Stimulated activated CD4-positive, alpha-beta T cell treated with anti-CD3 and anti-CD28 coated beads, TNF-alpha, amount 100 ng/mL, for 1 hour (primary cell): ENCODE measurements at places on chromosomes 6 and 20.

DNA sequence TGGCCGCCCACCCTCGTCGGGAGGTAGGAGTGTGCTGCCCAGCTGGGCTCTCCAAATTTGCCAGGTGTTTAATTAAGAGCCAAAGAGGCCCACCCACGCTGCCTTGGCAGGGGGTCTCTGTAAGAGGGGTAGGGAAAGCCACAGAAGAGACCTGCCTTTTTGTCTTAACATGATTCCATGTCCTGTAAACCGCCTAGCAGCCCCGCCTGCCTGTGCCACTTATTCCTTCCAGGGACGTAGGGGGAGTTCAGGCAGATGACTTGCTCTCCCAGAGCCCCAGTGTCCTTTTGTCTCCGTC, 2.1 kb downstream of the FAM210B start:
- DNase-seq, result no peak

DNA sequence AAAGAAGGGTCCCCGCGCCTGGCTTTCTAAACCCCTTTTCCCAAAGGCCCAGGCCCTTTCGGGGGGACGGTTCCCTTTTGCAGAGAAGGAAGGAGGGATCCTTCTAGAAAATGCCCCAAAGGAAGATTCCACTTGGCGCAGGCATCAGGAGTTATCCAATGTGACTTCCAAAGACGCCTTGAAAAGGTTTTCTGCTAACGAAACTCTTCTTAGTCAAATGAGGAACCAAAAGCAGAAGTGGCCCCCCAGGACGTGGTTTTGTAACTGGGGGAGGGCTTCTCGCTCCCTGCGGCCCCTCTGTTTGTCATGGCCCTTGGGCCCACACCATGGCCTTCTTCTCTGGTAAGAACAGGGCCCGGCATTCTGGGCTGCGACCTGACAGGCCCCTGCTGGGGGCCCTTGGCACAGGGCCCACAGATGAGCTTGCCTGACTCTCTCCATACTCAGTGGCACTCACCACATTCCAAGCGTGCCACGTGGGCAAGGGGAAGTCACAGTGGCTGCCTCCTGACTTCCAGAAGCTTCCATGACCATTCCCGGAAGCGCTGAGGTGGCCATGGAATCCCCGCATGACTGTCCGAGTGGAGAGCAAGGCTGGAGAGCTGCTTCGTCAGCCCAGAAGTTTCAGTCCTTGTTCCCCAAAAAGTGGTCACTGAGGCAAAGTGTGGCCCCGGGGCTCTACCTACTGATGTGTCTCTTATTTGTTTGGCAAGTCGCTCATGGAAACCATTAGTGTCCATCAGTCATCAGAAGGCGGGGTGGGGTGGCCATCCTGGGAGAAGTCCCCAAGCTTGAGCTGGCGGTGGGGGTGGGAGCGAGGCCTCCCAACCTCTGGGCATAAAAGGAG, 834 bp upstream of the CTSZ start:
- no peak for DNase-seq

DNA sequence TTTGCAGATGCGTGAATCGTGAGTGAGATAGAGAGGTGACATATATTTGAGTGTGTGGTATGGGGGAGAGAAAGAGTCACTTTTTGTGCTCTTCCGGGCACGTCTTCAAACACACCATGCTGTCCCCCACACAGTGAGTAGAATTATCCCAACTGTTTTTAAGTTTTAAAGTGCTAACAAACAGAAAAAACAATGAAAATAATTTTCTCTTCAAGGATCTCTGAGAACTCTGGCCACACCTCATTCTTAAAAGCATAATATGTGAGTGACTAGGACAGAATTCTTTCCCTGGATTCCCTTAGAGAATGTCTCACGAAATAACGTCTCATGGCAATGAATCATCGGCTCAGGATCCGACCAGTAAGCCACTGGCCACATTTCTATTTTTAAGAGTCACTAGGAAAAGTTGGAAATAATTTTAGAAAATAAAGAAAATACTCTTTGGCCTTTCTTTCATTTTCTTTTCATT, 235.7 kb upstream of the ZNF217 start:
- DNase-seq, result no peak

- DNase-seq, result no peak
Measured at GRCh38 chr6:98014442-98015201, 731.6 kb upstream of the MMS22L start.

DNA sequence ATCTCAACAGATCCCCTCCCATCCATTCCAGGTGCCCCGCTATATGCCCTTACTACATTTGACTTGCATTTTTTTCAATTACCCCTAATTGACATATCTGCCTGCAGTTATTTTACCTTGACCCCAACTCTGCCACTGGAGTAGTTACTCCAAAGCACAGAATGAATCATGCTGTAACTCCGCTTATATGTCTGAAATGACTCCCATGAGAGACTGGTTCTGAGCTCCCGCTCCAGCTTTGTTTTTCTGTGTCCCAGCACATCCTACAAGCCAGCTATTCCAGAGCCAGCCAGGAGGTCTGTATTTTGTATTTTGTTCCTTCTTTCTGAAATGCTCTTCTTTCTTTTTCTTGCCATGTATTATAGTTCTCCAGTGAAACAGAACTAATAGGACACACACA, 10.9 kb upstream of the NOX3 start:
- no peak for DNase-seq

GRCh38 chr6:106118835-106119431, 32.8 kb downstream of the PRDM1 start:
- no peak for DNase-seq

DNA sequence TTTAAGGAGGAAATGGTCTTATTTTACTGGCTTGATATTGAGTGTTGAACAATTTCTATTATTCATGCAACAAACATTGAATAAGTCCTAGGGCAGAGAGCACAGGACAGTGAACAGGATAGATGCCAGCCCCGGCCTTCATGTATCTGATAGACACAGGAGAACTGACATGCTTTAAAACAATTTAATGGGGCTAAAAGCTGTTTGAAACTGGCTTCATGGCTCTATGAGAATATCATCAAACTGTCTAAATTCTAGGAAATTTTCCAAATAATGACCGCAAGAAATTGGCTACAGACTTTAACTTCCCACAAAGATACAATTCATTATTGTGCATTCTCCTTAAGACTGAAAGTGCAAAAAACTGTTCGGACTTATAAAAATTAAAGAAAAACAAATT, 69.0 kb downstream of the ID4 start:
- no peak for DNase-seq

DNA sequence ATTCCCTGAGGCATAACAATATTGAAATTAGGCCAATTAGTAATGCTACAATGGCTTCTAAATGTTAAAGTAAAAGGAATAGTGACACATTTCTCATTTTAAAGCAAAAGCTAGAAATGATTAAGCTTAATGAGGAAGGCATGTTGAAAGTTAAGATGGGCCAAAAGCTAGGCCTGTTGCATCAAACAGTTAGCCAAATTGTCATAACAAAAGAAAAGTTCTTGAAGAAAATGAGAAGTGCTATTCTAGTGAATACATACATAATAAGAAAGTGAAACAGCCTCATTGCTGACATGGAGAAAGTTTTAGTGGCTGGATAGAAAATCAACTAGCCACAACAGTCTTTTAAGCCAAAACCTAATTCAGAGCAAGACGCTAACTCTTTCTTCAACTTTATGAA, 12.9 kb downstream of the OR2A4 start:
- no peak for DNase-seq

DNA sequence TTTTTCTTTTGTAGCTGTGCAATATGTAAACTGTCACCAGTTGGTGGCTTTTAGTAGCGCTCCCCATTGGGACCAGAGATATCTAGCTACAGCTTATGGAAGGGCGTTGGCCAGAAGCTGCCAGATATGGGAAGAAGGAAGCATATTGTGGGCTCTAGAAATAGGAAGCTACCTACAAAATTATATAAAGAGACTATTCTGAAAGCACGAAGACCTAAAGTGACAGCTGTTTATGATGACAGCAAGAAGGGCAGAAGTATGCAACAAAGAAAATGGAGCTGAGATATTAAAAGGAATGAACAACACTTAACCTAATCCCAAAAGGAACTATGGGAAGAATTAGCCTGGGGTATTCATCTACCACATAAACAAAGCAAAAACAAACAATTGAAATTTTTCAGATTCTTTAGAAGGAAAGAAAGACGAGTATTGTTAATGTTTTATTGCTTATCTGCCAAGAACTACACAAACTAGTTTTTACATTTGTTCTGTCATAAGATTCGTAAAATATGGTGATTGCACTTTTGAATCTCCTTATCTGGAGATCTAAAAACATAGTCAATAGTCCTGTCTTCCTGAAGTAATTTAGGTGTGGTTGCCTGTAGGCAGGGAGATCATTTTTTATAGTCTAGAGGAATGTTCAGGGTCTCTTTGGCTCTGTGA, 81.6 kb downstream of the NCOA7 start:
- no peak for DNase-seq

GRCh38 chr6:147579667-147580066, 71.2 kb downstream of the SAMD5 start:
- no peak for DNase-seq

DNA sequence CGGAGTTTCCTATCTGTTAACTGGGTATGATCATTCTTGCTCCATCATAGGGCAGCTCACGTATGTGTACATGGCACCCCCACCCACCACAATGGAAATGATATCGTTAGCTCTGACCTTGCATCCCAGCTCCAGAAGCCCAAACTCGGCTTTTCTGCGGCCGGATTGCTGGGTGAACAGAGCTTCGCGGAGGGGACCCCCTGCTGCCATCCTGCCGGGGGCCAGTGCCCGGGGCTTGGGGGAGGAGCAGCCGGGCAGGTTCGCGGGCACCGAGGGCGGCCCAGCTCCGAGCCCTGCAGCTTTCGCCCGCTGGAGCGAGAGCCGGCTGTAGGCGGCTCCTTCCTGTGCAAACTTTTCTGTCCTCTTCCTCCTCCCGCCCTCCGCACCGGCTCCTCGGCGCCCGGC, 24.9 kb upstream of the FUCA2 start:
- DNase-seq, result no peak

DNA sequence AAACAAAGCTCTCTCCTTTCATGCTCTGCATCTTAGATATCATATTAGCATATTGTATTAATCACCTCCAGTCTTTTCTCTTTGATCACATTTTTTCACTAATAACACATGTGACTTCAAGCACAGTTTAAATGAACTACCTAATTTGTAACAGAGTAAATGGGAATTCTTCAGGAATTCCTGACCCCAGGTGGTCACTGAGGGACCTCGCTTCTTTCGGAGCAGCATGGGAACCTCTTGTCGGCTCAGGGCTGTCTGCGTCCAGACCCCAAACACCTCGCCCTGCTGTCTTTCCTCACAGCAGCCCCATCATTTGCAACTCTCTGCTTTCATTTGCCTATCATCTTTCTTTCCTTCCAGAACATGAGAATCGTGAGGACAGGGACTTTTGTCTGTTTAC, 103.5 kb downstream of the DACT2 start:
- no peak for DNase-seq

DNA sequence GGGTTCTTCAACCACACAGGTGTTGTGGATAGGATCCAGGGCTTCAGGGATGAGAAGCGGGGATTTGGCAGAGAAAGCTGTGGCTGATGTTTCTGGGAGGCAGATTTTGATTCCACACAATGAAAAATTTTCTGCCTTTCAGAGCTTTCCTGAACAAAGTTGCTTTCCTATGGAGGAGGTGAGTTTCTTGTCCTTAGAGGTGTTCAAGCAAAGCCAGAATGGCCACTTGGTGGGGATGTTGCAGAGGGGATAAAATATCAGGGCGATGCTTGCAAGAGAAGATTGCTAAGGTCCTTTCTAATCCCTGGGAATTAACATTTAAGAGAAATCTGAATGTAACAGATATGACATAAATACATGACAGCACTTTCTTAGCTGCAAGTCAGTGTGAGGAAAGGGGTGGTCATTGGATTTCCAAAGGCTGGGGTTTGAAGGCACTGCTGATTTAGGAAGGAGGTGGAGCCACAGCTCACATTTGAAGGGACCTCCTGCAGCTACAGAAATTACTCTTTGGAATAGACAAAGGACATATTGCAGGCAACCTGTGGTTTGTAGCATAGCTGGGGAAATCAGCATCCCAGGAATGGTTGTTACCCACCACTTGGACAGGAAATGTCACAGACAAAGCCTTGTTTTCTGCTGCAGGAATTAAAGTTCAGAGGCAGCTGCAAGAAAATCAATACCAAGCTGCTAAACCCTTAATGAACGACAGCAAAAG, 271.1 kb upstream of the CHD6 start:
- no peak for DNase-seq

- DNase-seq, result no peak
Measured at GRCh38 chr20:33992145-33992922, 1.4 kb upstream of the RALY start.
